A172 (cell line): ENCODE measurements at places on chromosomes 4 and X.

DNA sequence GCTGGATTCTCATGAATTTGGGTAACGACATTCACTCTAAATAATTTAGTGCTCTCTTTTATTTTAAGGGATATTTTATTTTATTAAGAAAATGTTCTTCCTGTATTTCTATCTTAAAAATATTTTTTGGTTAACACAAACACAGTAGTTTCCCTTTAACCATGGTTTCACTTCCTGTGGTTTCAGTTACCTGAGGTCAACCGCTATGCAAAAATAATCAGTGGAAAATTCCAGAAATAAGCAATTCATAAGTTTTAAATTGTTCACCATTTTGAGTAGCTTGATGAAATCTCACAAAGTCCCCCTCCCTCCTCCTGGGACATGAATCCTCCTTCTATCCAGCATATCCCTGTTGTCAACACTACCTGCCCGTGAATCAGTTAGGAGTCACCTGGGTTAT is 71.4 kb downstream of the GBA3 start:
- no peak for DNase-seq

- DNase-seq = no peak
Measured at GRCh38 chrX:83934220-83934619, 73.3 kb downstream of the CYLC1 start.

- DNase-seq = no peak
Measured at GRCh38 chr4:173417833-173418232, 18.9 kb upstream of the SCRG1 start.

DNA sequence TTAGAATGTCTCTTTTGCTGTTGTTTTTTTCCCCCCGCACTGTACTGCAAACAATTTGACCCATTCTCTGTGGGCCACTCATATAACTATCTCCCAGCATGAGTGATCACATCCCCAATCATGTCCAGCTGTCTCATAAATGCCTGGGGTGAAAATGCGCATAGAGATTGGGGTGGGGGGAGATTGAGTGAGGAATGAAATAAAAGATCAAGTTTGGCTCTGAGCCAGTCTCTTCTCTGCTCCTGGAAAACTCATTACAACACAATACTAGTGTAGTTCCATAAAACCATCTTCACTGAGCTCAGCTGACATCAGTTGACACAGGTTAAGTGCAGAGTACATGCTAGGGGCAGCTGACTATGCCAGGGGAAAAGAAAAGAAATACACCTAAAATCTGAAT is 96.9 kb downstream of the EGF start:
- no peak for DNase-seq

DNA sequence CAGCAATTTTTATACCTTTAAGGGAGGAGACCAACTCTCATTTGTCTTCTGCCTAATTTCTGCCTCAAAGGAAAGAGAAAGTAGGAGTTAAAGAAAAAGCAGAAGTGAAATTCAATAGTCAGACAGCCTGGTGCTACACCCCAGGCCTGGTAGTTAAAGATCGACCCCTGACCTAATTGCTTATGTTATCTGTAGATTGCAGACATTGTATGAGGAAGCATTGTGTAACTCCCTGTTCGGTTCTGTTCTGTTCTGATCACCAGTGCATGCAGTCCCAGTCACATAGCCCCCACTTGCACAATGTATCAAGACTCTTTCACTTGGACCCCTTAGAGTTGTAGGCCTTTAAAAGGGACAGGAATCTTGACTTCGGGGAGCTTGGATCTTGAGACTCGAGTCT is 335.9 kb upstream of the AR start:
- no peak for DNase-seq

- DNase-seq = peak; percentile 4
Measured at GRCh38 chrX:150361070-150361776, 1.9 kb upstream of the MAMLD1 start.

DNA sequence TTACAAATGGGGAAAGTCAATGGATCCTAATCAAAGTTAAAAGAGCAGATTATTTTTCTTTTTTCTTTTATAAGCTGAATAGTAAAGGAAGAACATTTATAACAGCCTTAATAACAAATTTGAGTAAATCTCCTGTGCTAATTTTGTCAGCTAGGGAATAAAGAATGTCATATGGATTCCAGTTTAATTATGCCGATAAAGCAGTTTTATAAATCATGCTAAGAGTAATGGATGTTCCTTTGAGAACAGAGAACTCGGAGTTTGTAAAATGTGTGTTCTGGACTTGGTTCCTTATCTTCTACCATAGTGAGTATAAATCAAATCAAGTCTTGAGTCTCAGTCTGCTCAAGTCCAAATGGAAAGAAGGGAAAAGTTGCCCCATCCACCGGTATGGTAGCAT is 180.3 kb upstream of the FTHL17 start:
- DNase-seq = no peak

- DNase-seq = peak; percentile 79
Measured at GRCh38 chr4:7861440-7861881, 78.2 kb downstream of the AFAP1 start.

DNA sequence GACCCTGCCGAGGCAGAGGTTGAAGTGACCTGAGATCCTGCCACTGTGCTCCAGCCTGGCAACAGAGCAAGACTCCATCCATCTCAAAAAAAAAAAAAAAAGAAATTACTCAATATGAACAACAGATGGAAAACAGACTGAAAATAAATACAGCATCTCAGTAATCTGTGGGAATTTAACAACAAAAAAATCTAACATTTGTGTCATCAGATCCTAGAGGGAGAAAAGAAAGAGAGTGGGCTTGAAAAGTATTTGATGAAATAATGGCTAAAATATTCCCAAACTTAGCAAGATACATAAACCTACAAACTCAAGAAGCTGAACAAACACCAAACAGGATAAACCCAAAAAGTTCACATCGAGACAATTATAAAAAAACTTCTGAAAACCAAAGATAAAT is 84.7 kb downstream of the CENPC start:
- no peak for DNase-seq

- peak; percentile 67 for DNase-seq
Measured at GRCh38 chr4:159283696-159284095, 180.8 kb downstream of the RAPGEF2 start.

GRCh38 chr4:152132776-152133175 is 372.0 kb upstream of the GATB start:
- no peak for DNase-seq

DNA sequence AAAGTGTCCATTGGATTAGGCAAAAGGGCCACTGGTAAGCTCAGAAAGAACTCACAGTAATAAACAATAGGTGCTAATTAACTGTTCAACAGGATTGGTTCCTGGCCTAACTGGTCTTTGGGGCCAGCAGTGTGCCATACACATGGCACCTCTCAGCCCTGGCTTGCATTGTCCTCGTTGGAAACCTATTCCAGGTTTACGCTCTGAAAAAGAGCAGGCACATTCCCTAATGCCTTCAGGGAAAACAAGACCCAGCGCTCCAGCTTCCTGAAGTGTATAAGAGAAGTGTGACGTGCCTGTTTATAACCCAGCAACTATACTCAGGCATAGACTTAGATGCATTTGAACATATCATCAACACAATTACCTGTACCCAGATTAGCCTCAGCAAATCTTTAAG is 51.9 kb upstream of the RBM47 start:
- DNase-seq = no peak

DNA sequence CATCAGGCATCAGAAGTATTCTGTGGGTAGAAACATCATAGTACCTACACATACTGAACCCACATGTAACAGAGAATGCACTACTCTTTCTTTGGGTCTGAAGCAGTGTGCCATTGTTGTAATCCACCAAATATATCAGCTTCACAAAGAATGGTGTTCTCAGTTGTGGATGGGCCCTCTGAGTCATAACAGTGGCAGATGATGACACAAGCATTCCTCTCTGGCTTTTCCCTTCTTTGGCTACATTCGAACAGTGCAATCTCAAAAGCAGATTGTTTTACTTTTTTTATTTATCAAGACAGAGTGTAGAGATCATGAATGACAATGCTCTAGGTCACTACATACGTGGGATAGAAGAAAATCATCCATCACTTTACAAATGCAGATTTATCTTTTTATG is 247.2 kb upstream of the EPHA5 start:
- DNase-seq = peak; percentile 32

DNA sequence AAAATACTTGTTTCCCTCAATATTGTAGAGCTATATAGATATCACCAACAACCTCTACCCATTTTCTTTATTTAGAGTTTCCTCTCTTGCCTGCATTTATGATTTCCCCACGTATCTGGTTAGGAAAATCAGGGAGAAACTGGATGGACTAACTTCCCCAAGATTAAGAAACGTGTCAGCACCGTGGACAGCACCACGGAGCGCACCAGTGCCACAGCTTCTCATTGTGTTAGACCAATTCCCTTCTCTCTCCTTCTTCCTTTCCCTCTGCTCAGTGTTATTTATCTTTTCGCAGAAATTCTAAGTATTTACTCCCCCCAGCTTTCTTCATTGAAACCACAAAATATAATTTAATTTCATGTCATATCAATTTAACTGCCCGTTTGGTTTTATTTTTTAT is 568.6 kb upstream of the BOD1L1 start:
- DNase-seq = peak; percentile 69

- no peak for DNase-seq
Measured at GRCh38 chr4:152045807-152046571, 285.2 kb upstream of the GATB start.

GRCh38 chr4:41216294-41217019 is 2.1 kb upstream of the APBB2 start:
- peak; percentile 63 for DNase-seq

DNA sequence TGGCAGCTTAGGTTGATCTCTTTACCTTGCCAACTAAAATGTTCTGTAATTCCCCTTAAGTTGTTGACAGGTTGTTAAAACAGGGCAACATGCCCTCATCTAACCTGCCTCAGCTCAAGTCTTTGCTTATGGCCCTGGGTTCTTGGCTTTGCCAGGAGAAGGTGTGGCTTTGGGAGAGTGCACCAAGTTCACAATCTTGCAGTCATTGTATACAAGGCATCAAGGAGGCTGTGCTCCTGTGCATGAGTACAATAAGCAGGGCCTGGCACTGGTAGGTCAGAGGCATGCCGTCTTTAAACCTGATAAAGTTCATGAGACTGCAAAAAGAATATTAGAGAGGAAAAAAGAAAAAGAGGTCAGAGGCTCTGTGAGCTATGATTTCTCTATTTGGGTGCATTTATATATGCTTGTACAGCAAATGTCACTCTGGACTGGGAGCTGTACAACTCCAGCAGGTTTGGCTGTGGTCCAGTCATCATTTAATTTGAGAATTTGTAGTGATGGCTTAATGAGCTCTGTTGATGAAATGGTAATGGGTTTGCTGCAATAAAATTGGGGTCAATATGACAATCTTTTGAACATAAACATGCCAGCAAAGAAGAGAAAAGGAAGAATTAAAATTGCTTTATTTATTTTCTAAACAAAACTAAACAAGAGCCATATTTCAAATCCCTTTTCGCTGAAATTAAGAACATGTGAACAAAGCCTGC is 30.3 kb downstream of the AREG start:
- DNase-seq = no peak

GRCh38 chrX:55710701-55711100 is 6.8 kb upstream of the RRAGB start:
- DNase-seq = peak; percentile 79

GRCh38 chrX:150655788-150656187 is 37.4 kb upstream of the MTMR1 start:
- no peak for DNase-seq

DNA sequence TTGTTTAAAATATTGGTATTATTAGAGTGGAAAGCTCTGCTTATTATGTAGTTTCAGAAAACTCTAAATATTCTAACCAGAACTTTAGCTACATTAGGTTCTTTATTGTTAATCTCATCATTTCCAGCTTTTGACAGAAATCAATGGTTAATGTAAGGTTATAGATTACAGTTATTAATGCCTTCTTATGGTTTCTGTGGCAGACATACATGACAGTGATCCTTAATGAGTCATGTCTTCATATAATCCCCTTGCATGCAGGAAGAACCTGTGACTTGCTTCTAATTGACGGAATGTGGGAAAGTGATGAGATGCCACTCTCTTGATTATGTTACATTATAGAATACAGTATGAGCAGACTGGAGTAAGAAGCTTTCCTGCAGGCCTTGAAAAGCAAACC is 23.5 kb downstream of the KLHL8 start:
- no peak for DNase-seq

DNA sequence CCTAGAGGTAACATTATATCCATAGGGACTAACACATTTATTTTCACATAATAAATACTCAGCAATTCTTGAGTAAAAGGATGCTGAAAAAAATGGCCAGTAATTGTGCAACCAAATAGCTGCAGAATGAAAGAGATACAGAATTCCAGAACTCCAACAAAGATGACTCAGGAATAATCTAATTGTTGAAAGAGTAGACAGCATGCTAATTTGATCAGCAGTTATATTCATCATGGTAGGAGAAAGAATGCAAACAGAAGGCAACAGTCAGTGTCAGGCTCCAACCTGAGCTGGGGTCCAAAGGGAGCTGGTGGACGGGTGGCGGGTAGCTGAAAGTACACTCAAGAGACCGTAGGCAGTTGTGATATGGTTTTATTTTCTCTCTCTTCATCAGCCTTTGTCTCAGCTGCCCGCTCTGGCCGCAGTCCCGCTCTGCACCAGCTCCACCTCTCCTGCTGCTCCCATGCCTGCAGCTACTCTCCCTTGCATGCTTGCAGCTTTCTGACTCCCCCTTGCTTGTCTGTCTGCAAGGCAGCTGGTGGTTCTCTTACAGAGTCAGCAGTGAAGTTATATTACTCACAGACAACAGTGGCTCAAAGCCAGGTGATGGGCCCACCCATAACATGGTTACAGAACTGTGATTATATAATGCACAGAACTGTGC is 1150.1 kb downstream of the STIM2 start:
- DNase-seq = peak; percentile 1

GRCh38 chr4:159451006-159451405 is 348.1 kb downstream of the RAPGEF2 start:
- no peak for DNase-seq

GRCh38 chr4:108466936-108467902 is 153.2 kb upstream of the RPL34 start:
- peak; percentile 75 for DNase-seq

DNA sequence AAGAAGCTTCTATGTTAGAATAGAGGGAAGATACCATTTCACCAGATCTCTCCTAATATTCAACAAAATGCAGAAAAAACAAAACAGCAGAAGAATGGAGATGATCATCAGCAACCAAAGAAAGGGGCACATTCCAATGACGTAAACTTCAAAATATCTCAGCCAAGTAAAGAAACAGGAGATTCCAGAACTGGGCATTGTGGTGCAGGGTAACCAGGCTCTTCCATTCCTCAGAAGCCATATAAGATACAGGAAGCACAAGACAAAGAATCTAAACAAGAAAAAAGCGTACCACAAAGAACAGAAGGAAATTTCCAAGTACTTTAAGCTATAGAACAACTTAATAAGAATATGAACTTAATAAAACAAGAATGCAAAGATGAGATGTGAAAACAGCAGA is 6.9 kb upstream of the ARMCX4 start:
- DNase-seq = no peak

DNA sequence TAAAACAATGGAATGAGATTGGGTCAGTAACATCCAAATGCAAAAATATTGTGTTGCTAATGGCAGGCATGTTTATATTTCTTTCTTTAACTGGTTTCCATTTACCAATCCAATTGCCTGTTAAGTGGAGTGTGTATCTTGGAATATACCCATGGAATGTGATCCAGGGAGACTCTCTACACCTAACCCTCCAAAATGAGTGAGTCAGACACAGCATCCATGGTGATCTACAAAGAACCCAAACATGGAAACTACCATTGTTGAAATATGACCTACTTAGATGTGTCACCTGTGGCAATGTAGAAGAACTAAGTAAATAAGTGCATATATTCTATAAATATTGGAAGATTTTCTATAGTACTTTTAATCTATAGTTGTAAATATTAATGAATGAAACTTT is 110.3 kb downstream of the AREG start:
- no peak for DNase-seq

GRCh38 chrX:15515931-15516330 is 15.3 kb downstream of the BMX start:
- DNase-seq = no peak

- no peak for DNase-seq
Measured at GRCh38 chr4:166658585-166658984, 575.7 kb downstream of the SPOCK3 start.
